ENCODE measurements at places on chromosomes 2 and 18. TPM values are rescaled to one million over a fixed set of nuclear protein-coding genes. Genes with fewer than 3 reads are reported as not detected.

DNA sequence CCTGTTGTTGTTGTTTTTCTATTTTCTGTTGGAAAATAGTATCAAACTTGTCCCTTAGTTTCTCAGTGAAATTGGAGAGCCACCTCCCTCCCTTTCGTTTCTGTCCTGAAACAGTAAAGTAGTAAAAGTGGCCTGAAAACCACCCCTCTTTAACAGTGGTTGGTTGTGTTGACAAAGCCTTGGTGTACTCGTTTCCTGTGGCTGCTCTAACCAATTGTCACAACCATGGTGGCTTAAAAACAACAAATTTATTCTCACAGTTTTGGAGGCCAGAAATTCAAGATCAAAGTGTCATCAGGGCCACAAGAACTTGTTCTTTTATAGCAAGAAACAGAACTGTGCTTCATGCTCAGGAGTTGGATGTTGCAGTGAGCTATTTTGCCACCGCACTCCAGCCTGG, 4.0 kb upstream of the DYSF start:
- no peaks in the 10 kb centered on the region for H3K36me3 ChIP-seq
- H3K4me1 ChIP-seq, result no peaks in the 10 kb centered on the region
- H3K27ac ChIP-seq, result no peak overlapping the region

- H3K36me3 ChIP-seq, result no peaks in the 10 kb centered on the region
- H3K4me3 ChIP-seq, result no peak overlapping the region
- DNase-seq, result no peak
- no peak overlapping the region for H3K27ac ChIP-seq
- H3K4me1 ChIP-seq, result no peaks in the 10 kb centered on the region
- H3K27me3 ChIP-seq, result no peaks in the 10 kb centered on the region
Observed at GRCh38 chr2:144650907-144651306, 131.0 kb upstream of the ZEB2 start.

GRCh38 chr2:29139152-29139551, 23.9 kb downstream of the CLIP4 start:
- no peaks in the 10 kb centered on the region for H3K36me3 ChIP-seq
- DNase-seq, result no peak
- H3K27ac ChIP-seq, result no peak overlapping the region
- no peaks in the 10 kb centered on the region for H3K4me1 ChIP-seq
- H3K4me3 ChIP-seq, result no peak overlapping the region

DNA sequence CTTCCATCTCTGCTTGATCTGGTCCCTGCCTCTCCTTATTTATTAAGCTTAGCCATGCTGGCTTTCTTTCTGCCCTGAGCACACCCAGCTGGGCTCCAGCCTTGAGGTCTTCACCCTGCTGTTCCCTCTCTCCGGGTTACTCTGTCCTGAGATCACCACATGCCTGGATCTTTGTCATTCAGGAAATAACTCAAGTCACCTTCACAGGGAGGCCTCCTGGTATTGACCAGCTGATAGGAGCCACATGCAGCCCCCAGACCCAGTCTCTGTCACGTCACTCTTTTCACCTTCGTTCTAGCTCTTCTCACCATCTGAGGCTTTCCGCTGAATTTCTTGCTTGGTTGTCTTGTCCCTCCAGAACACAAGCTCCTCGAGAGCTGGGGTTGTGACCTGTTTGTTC, 114.4 kb downstream of the TSN start:
- no peak overlapping the region for H3K27ac ChIP-seq
- DNase-seq, result no peak
- no peaks in the 10 kb centered on the region for H3K4me1 ChIP-seq
- no peaks in the 10 kb centered on the region for H3K36me3 ChIP-seq

DNA sequence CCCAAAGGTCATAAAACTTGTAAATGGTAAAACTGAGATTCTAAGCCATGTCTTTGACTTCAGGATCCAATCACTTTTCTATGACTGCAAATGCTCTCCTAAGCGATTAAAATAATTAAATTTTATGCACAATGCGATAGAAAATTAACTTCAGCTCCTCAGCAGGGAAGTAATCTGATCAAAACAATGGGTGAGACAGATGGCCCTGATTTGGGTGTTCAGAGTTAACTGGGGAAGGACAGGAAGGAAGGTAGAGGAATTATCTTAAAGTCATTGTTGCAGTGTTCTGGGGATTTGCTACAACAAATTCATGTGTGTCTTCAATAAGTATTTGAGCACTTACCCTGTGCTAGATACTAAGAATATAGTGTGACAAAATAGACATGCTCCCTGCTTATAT, 446.0 kb upstream of the MEX3C start:
- no peaks in the 10 kb centered on the region for H3K36me3 ChIP-seq
- no peaks in the 10 kb centered on the region for H3K27me3 ChIP-seq
- no peaks in the 10 kb centered on the region for H3K4me1 ChIP-seq
- DNase-seq, result no peak
- no peak overlapping the region for H3K27ac ChIP-seq

GRCh38 chr2:226877491-226877890, 41.6 kb downstream of the RHBDD1 start:
- peaks cover 8% of the 10 kb centered on the region for H3K36me3 ChIP-seq
- H3K4me1 ChIP-seq, result no peaks in the 10 kb centered on the region
- no peaks in the 10 kb centered on the region for H3K27me3 ChIP-seq
- DNase-seq, result no peak

DNA sequence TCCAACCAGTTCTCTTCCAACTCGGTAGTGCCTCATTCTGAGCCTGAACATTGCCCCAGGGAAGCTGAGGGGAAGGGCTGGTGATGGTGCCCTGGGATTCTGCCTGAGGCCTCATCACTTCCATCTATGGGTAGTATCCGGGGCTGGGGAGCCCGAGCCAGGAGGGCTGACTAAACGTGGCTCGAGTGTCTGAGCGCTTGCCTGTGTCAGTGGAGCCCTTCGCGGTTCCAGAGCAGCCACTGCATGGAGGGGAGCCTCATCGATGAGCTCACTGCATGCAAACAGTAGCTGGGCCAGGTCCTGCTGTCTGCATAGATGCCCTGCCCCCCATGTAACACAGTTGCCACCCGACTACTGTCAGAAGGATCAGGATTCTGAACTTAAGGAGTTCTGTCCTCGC, 129.3 kb downstream of the GLI2 start:
- H3K4me1 ChIP-seq, result no peaks in the 10 kb centered on the region
- no peaks in the 10 kb centered on the region for H3K27me3 ChIP-seq
- DNase-seq, result no peak

DNA sequence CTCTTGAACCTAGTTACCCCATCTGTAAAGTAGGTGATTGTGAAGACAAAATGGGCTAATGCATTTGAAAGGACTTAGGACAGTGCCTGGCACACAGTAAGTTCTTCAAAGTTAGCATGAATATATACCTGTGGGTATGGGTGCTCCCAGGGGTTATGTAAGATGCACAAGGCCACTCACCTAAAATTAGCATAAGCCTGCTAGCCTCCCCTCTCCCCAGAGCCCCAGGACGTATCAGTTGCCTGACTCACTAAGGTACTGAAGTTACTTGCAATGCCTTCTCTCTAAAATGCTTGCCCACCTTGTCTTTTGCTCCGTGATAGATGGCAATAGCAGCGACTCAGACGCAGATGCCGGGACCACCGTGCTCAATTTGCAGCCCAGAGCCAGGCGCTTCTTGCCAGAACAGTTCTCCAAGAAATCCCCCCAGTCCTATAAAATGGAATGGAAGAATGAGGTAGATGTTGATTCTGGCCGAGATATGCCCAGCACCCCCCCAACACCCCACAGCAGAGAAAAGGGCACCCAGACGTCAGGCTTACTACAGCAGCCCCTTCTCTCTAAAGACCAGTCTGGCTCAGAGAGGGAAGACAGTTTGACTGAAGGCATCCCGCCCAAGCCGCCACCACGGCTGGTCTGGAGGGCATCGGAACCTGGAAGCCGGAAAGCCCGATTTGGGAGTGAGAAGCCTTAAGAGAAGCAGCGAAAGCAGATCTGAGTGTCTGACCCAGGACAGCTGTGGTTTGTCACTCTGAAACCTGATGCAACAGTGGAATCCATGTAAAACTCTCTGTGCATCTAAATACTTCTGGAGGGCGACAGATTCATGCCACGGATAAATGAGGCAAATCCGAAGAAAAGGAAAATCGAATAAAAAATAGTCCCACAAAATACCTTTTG, 53.8 kb upstream of the TMEM182 start:
- H3K27me3 ChIP-seq, result no peaks in the 10 kb centered on the region
- no peak overlapping the region for H3K27ac ChIP-seq
- H3K4me1 ChIP-seq, result no peaks in the 10 kb centered on the region
- no peak overlapping the region for H3K4me3 ChIP-seq
- DNase-seq, result no peak

DNA sequence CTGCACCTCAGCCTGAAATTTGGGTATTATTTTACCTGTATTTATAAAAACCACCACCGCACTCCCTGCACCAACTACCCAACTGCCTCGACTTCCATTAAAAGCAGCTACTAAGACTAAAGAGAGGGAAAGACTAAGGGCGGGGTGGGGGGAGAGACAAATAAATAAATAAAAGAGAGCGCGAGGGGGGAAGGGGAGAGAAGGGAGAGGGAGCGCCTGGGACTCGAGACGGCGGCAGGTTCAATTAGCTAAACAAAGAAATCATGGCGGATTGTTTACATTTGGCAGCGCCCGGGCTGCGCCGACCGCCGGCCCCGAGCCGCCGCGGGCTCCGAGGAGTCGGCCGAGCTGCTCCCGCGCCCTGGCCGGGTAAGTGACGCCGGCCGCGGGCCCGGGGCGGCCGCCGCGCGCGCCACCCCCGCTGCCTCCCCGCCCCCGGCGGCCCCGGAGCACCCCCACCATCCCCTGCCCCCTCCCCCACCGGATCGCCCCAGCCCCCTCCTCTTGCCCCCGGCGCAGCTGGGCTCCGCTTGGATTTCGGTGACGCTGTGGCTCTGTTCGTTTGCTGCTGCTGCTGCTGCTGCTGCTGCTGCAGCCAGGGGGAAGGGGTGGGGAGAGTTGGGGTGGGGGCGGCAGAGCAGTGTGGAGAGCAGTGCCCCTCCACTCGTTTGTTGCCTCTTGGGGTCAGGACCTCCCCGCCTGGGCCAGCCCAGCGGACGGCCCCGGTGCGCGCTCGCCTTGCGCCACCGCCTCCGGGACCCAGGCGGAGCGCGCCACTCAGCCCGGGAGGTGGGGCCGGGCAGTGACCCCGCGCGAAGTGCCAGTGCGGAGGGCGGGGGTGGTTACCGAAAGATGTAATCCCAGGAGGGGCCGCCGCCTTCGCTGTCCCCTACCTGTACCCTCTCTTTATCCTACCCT, 187.2 kb upstream of the FANCL start:
- H3K4me3 ChIP-seq, result peak overlapping the region; percentile 56
- H3K27ac ChIP-seq, result no peak overlapping the region
- H3K36me3 ChIP-seq, result no peaks in the 10 kb centered on the region
- H3K27me3 ChIP-seq, result no peaks in the 10 kb centered on the region

DNA sequence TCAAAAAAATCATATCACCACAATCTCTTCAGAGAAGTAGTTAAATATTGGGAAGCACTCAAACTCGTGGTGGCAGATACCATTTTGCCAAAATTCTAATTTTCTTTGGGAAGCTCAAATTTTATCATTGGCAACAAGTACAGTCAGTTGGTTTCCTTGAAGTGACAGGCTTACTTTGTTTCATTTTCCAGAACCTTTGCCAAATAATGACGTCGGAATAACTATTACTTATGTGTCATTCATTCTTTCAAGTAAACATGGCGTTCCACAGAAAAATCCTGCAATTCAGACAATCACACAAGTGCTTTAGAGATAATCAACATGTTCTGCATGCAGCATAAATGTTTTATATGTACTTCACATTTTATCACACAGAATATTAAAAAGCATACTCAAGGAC, 5.4 kb downstream of the TTLL4 start:
- no peak for DNase-seq
- no peak overlapping the region for H3K4me3 ChIP-seq
- peaks cover 5% of the 10 kb centered on the region for H3K36me3 ChIP-seq
- H3K27ac ChIP-seq, result no peak overlapping the region

DNA sequence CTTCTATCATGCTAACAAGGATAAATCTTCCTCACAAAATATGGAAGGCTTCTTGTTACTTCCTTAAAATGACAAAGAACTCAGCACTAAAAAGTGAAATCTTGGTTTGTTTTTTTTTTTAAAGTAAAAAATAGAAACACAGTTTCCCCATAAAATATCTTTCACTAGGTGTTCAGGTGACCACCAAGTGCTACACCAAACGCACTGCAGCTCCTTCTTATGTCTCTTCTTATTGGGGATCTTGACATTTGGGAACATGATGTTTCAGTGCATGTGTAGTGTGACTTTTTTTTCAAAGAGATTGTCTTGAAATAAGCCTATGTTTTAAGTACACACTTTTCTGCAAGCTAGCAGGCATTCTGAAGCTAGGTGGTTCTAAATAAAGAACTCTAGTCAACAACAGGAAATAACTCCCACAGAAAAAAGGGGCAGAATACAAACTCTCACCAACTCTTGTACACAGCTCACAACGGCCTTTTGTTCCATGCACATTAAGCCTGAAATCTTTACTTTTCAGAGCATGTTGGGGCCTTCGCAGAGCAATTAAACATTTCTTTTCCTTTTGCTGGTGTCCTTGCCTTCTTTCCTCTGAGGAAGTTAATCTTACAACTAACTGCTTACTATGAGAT, 13.2 kb upstream of the SERTAD2 start:
- no peaks in the 10 kb centered on the region for H3K4me1 ChIP-seq
- H3K27ac ChIP-seq, result no peak overlapping the region
- no peak overlapping the region for H3K4me3 ChIP-seq

- H3K27ac ChIP-seq, result no peak overlapping the region
- H3K27me3 ChIP-seq, result no peaks in the 10 kb centered on the region
- H3K4me1 ChIP-seq, result no peaks in the 10 kb centered on the region
- no peak overlapping the region for H3K4me3 ChIP-seq
Observed at GRCh38 chr2:165436559-165436958, 32.9 kb upstream of the CSRNP3 start.

DNA sequence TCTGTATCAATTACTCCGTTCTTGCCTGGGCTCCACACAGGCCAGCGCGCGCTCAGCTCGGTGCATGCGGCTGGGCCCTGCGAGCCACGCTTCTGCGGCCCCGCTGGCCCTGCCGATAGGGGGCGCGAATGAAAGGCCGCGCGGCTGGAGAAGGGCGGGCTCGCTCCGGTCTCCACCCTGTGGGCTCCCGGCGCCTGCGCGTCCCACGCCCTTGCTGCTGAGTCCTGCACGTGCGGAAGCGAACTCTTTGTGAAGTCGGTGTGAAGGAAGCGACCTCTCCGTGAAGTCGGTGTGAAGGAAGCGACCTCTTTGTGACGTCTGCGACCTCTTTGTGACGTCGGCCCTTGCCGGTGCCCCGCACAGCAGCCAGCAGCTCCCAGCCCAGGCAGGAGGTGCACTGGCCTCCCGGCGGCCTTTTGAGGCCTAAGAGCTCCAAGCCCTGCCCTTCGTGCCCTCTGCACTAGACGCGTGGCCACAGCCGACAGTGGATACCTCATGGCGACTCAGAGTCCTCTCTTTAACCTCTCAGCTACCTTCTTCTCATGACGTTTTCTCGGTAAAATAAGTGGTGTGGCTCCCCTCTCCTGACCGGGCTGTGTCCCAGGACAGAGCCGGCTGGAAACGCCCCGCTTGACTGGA, 391.9 kb upstream of the RAB6C start:
- peaks cover 5% of the 10 kb centered on the region for H3K27me3 ChIP-seq
- H3K4me3 ChIP-seq, result no peak overlapping the region
- DNase-seq, result no peak
- H3K4me1 ChIP-seq, result no peaks in the 10 kb centered on the region

- H3K27me3 ChIP-seq, result peaks cover 7% of the 10 kb centered on the region
- no peak overlapping the region for H3K27ac ChIP-seq
- DNase-seq, result no peak
- H3K4me3 ChIP-seq, result no peak overlapping the region
Observed at GRCh38 chr18:79568543-79569205, 110.9 kb upstream of the CTDP1 start.

The MAP3K20 gene
- 2.0 TPM for polyA plus RNA-seq

The GMCL1 gene
- 13.6 TPM for polyA plus RNA-seq

The PECR gene
- polyA plus RNA-seq, result 68.8 TPM

The ALPP gene
- not detected for polyA plus RNA-seq

The COL6A3 gene
- 92.4 TPM for polyA plus RNA-seq

All from small intestine (tissue), 16 donors.